T-helper 2 cell (primary cell): ENCODE measurements at places on chromosomes 13 and 19.

DNA sequence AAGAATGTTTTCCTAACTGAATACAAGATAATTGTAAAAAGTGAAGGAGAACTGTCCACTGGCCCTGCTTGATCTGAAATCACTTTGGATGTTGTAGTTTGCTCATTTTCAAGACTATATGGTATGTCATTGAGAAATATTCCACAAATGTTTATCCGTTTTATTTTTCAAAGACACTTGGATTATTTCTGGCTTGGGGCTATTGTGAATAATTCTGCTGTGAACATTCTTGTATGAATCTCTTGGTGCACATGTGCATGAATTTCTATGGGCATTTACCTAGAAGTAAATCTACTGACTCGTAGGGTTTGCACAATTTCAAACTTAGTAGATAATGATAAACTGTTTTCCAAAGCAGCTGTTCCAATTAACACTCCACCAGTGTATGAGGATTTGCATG lies 8.6 kb downstream of the RXFP2 start:
- no peak for DNase-seq

DNA sequence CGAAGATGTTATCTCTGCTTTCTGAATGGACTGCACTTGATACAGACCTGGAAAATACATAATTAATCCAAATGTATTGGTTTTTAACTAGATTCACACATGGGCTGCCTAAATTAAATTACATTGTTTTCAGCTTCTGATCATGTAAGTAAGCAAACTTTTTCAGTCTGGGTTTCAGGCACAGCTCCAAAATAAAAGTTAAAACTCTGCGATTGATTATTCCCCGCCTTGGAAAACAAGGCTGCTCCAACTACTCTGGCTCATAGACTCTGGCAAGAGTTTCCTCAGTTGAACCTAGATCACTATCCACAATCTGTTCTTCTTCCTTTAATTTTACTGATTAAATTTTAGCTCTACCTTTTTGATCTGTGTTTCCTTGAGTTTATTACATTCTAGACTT lies 526.0 kb upstream of the SPRY2 start:
- no peak for DNase-seq

- no peak for DNase-seq
Observed at GRCh38 chr19:32196690-32197420, 148.6 kb upstream of the ZNF507 start.

DNA sequence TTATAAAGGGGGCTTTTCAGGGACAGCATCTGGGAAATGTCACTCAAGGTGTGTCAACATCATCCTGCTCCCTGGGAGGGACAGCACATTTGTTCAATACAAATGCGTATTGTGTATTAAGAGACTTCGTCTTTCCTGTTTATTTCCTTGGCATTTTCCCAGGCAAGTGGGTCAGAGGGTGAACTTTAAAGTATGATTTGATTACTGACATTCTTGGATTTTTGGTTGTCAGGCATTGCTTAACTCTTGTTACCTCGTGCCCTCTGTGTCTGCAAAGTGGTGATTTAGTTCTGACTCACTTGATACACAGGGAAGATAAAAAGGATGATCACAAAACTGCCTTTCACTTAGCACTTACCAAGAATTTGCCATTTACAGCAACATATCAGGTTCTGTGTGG lies 292.7 kb downstream of the SUCLA2 start:
- DNase-seq, result no peak

DNA sequence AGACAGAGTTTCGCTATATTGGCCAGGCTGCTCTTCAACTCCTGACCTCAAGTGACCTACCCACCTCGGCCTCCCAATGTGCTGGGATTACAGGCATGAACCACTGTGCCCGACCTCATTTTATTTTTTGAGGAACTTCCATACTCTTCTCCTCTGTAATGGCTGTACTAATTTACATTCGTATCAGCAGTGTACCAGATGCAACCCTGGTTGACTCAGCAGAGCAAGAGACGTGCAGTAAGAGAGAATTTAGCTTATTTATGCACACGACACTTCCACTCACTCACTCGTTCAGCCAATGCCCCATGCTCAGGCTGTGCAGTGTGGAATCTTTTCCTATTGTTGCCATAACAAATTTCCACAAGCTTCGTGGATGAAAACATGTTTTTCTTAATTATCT lies 6.9 kb downstream of the KIR3DL3 start:
- DNase-seq, result no peak

GRCh38 chr19:4102339-4103079 lies 21.4 kb downstream of the MAP2K2 start:
- no peak for DNase-seq

GRCh38 chr13:43874504-43875092 lies 4.9 kb downstream of the CCDC122 start:
- DNase-seq, result no peak

GRCh38 chr13:112061367-112062061 lies 5.4 kb upstream of the SOX1 start:
- DNase-seq, result no peak

- no peak for DNase-seq
Observed at GRCh38 chr13:21338156-21338555, 120.9 kb downstream of the ZDHHC20 start.

GRCh38 chr13:33860526-33860925 lies 42.6 kb downstream of the RFC3 start:
- no peak for DNase-seq

DNA sequence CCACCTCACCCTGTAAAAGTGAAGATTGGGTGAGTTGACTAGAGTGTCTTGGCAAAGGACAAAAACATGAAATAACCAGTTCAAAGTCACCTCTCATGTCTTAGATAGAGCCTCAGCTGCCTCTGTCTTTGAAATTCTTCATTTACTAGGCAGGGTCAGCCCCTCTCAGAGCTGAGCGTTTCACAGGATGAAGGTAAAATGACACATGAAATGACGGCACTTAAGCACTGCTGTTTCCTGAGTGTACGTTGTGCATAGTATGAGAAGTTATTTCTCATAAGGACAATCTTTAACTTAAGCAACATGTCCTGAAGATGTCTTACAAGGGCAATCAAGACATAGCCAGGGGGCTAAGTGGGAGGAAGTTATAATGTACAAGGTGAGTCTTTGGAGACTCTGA lies 32.3 kb upstream of the SLC10A2 start:
- DNase-seq, result no peak

GRCh38 chr13:61918841-61919240 lies 503.2 kb upstream of the PCDH20 start:
- DNase-seq, result no peak

- no peak for DNase-seq
Observed at GRCh38 chr13:100473501-100474044, 115.0 kb downstream of the GGACT start.

- no peak for DNase-seq
Observed at GRCh38 chr13:47650209-47650608, 350.9 kb downstream of the SUCLA2 start.

- no peak for DNase-seq
Observed at GRCh38 chr19:55647732-55648584, at the start of gene CCDC106. TSS of gene CCDC106 (plus strand) at chr19:55648212. CDS start at chr19:55649047, 835 bp downstream.

GRCh38 chr13:43196750-43197370 lies 173.5 kb downstream of the DNAJC15 start:
- no peak for DNase-seq

DNA sequence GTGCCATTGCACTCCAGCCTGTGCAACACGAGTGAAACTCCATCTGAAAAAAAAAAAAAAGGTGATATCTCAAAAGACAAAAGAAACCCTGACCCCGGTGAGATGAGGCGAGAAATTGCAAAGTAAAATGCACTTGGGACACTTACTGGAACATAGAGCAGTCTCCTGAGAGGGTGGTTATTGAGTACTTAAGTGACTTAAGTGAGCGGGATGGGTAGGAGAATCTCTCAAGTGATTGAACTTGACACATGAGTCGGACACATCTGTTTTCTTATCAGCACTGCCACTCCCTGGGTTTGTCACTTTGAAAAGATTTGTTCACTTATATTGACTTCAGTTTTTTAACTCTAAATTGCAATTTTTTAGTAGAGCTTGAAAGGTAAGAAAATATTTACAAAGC lies 2.8 kb downstream of the ZNF429 start:
- no peak for DNase-seq

- no peak for DNase-seq
Observed at GRCh38 chr13:74979703-74980102, 502.3 kb downstream of the TBC1D4 start.

- peak; percentile 13 for DNase-seq
Observed at GRCh38 chr13:30735025-30735871, at the start of gene ALOX5AP. TSS of gene ALOX5AP (plus strand) at chr13:30735543. CDS start at chr13:30735606, 63 bp downstream.

DNA sequence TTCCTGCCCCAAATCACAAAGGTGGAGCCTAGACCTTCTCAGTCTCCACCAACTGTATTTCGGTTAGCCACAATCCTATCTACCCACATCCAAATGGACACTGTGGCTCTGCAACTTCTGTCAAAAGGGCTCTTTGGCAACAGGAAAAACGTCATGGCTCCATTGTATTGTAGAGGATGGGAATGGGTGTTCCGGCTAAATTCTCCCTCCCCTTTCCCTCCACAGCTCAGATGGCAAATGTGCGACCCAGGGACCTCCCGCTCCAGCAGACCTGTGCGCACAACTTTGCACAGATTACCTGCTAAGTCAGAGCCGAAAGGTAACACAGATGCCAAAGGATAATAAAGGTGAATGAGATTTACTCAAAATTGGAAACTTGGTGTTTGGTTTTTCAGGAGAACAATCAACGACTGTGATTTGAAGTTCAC lies 968 bp upstream of the KL start:
- no peak for DNase-seq

DNA sequence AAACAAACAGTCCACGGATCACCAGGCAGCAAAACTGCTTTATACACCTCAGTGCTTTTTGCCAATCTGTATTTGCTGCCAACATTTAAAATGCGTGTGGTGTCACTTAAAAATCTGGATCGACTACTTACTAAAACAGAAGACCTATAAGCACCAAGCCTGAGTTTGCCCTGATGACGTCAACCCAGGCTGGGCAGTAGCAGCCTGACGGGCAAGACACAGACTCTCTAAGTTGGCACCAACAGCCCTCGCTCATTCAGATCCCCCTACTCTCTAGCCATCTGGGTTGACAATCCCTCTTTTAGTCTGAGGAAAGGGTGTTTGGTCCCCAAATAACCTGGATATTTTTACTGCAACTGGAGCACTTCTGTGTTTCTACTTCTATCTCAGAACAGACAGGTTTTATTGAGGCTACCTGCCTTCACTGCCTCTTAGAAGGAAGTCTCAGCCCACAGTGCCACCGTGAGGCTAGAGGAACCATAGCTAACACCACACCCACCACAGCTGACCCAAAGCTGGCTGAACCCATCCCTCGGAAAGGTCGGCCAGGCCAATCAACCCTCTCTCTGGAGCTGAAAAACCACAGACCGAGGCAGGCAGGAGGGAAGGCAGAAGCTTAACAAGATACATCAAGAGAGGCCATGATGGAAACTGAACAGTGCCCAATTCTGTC lies 6.9 kb downstream of the SUGP2 start:
- DNase-seq, result no peak

DNA sequence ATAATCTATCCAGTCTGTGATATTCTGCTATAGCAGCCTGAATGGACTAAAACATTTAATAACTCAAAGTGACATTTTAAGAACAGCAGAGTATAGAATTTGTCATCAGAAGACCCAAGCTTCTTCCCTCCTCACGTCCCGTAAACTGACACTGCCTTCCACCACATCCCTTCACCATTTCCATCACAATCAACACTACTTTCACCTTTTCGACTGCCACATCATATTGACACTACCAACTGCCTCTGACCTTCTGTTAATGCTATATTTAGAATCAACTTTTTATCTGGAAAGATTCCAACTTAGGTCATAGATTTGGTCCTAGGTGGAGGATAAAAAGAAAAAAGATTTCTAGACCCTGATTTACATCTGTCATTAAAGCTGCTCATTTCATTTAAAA lies 39.6 kb downstream of the STOML3 start:
- no peak for DNase-seq

DNA sequence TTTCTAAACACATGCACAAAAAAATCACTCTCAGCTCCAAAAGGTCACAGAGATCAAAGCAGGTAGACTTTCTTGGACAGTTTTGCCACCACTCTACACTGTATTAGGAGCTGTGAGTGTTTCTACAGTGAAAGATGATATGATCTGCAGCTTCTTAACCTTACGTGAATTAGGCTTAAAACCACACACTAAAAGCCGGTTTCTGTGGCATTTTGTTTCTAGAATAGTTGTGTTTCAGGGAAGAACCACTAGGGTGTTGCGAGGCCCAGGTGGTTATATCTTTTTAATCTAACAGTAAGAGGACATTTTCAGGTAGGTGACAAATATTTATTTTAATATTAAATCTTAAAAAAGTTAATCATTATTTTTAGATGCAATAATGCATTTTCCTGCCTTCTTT lies 216.4 kb downstream of the KLF5 start:
- DNase-seq, result no peak

GRCh38 chr13:51324714-51325420 lies 14.6 kb upstream of the SERPINE3 start:
- DNase-seq, result no peak

DNA sequence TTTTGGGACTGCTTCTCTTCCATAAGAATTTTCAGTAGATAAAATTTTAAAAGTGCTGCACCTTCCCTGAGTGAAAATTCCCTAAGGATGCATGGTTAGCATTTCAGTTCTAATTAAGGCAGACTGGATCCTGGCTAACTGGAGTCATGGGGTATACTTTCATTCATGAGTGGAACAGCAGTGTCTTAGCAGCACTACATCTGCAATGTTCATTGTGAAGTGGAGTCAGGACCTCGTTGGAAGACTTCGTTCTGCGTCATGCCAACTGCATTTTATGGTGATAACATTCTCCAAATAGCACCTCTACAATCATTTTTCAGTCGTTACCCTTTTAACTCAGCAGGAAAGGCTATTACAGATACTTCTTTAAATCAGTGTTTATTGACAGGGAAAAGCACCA lies 25.5 kb downstream of the PHF11 start:
- DNase-seq, result no peak

DNA sequence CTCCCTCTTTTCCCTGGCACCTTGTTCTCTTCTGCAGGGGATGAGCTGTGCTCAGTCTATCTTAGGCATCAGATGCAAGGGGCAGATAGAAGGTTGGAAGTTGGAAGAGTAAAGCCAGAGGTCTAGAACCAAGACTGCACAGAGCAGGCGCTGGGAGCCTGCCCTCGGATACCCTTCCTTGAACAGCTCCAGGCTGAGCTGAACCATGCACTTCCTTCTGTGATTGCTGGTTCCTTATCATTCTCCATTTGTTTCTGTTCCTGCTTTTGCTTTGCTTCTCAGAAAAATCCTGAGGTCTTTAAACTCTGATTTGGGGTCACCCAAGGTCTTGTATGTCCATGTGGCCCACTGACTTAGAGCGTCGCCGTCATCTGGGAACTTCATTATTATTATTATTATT lies 36.3 kb downstream of the ARHGEF18 start:
- DNase-seq, result no peak

GRCh38 chr13:49633710-49634109 lies 5.4 kb downstream of the ARL11 start:
- no peak for DNase-seq

- DNase-seq, result no peak
Observed at GRCh38 chr13:38210928-38211596, 138.6 kb upstream of the UFM1 start.

DNA sequence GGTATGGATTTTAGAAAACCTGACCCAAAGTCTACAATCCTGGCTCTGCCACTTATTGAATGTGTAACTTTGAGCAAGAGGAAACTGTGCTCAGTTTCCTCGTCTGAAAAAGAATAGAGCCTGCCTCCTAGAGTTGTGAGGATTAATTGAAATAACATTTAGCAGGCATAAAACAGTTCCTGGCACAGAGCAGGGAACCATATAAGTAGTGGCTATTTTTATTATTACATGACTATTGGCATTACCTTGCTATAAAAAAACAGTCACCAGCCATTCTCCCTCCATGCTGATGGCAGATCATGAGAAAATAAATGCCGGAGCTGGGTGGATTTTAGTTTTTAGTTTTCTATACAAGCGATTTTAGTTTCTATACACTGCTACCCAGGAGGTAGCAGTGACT lies 5.8 kb downstream of the DOCK9 start:
- DNase-seq, result no peak
